ENCODE measurements at places on chromosomes 1 and 21.

DNA sequence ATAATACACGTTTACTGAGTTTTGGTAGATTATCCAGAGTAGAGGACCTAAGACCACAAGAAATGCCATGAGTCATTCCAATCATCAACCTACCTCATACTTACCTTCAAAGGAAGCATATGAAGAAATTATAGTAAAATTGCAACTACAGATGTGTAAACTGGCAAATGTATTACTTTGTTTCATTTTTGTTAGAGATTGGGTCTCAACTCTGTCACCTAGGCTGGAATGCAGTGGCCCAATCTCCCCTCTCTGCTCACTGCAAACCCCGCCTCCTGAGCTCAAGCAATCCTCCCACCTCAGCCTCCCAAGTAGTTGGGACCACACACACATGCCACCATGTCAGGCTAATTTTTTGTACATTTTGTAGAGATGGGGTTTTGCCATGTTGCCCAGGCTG is 5.2 kb downstream of the TMCO1 start:
- no peak for DNase-seq

DNA sequence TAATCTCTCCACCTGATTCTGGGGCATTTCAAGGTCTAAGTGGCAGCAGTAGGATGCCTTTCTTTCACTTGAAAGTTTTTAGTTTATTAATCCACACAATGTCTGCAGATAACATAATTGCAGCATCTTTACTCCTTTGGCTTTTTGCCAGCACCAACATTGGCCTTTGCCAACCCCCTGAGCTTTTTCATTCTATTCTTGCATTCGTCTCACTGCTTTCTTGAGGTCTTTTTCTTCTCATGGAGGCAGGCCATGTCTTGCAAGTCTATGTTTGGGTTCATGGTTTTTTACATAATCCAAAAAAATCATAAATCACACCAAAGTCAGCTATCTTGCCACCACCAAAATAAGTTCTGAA is 30.4 kb upstream of the COG2 start:
- no peak for DNase-seq

DNA sequence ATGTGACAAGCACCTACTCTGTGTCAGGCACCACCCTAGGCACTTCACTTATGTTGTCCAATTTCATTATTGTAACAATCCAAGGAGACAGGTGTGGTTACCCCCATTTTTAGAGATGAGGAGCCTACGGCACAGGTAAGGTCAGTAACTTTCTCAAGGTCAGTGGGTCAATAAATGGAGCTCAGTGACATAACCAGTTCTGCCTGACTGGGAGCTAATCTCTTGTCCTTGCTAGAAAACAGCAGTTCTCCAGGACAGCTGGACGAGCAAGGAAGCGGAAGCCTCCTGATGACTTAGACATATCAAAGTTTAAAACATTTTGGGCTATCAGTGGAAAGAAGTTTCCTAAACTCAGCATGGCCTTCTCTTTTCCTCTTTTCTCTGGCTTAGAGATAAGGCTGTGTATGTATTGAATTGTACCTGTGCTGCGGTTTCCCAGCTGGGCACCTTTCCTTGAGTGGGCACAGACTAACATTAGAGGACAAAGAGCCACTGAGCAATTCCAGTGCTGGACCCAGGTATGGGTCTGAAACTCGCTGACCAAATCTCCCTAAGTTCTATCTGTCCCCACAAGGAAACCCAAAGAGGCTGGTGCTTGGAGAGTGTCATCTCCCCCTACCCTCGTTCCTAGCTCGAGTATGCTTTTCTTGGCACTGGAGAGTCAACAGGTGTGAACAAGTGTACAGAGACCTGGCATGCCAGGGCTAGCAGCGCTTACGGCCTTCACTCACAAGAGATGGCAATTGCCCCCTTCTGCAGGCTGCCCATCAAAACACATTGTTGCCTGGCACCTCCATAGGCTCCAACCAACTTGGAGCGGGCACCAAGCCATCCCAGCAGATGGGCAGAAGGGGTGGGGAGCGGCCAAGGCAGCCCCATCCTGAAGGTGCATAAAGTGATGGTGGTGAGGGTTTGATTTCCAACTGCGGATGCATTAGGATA is 456.1 kb upstream of the PROX1 start:
- DNase-seq: no peak

DNA sequence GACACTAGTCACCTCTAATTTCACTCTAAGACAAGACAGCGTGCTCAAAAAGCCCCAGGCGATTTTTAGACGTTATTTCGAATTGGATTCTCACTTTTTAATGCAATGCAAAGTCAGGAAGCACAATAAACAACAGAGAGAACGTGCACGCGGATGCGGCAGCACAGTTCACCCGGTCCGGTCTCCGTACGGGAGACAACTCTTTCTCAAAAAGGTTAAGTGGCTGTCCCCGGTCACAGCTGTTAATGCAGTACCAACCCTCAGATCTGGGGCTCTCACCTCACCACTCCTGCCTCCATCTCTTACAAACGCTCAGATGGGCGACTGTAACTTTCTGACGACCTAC is 1.2 kb downstream of the HP1BP3 start:
- no peak for DNase-seq

GRCh38 chr1:99217599-99217998 is 46.7 kb upstream of the PLPPR4 start:
- no peak for DNase-seq

- DNase-seq: no peak
Observed at GRCh38 chr1:174819596-174819995, 180.2 kb upstream of the CACYBP start.

DNA sequence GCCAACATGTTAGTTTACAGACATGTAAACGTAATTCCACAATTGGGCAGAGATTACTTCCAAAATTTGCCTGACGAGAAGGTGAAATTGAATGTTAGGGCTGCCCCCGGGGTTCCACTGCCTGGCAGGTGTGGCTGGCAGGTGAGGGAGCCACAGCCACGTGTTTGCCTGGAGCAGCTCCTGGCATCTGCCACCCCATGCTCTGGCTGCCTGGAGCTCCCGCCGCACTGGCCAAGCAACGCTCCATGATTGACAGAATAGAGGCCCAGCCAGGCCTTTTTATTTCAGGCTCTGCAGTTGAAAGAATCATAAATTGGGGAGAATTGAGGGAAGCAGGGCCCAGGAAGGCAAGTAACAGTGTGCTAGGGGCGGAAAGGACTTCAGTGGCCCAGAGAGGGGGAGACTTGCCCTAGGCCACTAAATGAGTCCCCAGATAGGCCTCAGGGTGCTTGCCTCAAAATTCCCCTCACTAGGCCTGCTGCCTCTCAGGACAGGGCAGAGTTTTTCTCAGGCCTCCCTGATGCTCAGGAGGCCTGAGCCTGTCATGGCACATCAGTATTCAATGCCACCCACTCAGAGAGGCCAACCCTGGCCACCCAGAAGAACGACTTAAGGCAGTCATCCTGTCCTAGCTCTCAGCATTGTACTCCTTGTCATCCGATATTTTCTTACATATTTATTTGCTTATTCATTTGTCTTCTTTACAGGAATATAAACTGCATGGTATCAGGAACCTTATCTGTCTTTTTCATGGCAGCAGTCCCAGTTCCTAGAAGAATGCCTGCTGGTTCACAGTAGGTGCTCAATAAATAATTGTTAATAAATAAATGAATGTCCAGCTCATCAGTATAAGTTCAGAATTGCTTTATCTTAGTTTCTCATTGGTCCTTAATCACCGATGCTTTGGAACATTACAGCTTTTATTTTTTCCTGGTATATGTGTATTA is 16.6 kb upstream of the S1PR1 start:
- no peak for DNase-seq

GRCh38 chr1:229102741-229103391 is 168.0 kb upstream of the RAB4A start:
- DNase-seq: no peak

GRCh38 chr21:26766826-26767325 is 78.3 kb downstream of the ADAMTS1 start:
- no peak for DNase-seq

DNA sequence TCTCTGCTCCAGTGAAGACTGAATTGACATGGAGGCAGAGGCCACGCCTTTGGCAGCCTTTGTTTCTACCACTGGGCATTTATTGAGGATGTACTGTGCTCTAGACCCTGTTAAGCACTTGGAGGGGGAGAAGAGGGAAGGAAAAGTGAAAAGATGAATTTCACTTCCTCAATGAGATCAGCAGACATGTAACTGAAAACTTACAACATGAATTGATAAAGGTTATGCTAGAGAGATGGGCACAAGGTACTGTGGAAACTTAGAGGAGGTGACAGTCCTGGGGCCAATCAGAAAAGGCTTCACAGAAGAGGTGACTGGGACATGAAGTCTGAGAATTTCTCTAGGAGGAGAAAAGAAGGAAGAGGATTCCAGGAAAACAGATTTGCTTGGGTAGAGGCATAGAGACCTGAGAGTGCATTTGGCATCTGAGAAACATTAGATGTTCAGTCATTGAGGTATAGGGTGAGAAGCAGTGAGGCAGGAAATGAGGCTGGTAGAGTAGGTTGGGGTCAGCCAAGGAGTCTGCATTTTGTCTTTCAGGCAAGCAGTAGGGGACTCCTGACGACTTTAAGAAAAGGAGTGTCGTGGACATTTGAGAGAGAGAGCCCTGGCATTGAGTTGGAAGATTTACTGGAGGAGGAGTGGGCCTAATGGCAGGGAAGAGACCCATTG is 113.0 kb downstream of the SYT2 start:
- DNase-seq: no peak

DNA sequence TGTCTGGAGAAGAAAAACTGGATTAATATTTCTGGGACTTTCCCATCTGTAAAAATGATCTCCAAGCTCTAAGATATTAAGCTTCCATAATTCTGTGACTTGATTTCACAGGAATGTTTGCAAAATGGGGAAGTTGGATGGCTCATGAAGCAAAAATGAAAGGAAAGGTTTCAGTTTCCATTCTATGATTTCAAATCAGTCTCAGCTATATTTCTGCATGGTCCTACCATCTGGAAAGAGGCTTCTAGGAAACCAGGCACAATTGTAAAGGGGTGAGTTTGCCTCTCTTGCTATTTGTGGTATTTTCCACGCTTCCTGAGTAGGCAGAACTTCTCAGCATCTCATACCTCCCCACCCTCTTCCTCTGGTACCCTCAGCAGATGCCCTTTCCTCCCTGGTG is 22.4 kb upstream of the ACTN2 start:
- DNase-seq: no peak

DNA sequence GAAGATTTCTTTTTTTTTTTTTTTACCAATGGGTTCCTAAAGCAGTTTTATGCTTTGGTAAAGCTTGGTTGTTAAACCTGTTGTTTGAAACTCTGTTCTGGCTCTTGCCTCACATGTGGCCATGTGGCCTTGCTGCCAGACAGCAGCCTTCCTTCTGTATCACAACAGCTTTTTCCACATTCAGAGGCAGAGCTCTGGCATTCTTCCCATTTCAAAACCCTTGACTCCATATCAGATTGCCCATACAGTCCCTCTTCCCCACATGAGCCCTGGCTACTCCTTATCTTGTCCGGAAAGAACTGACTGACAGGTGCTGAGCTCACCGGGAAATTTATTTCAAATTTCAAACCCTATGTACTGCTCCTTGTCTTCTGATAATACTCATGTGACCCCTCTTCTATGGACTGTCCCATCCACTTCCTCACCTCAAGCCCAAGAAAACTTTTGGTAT is 38.5 kb upstream of the LAX1 start:
- DNase-seq: no peak

DNA sequence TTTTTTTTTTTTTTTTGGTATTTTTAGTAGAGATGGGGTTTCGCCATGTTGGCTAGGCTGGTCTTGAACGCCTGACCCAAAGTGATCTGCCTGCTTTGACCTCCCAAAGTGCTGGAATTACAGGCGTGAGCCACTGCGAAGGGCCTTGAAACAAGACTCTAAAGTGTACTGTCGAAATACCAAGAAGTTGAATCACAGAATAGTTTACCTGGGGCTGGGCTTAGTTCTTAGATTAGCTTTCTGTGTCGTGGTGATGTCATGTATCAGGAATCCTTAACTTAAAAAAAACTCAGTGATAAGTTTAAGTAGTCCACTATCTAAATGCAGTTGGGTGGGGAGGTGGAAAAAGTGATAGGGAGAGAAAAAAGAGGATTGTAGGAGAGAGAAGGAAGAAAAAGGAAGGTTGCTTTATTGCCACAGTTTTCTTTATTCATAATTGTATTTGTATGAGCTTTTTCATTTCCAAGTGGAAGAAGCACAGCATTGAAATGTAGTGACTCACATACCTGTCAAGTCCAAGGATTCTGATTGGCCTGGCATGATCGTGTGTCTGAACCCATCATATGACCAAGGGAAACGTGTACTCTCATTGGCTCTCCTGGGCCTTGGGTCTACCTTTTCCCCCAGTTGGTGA is 13.4 kb downstream of the ITSN1 start:
- peak; percentile 95 for DNase-seq

DNA sequence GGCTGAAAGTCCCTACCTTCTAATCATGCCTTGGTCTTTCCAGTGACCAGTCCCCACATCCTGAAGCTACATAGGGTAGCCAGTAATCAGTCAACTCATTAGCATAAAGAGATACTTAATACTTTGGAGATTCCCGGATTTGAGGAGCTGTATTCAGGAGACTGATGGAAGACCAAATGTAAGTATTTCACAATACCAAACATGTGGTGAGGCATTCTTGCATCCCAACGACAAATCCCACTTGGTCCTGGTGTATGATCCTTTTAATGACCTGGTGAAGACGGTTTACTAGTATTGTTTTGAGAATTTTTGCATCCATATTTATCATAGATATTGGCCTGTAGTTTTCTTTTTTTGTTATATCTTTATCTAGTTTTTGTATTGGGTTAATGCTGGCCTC is 40.6 kb downstream of the RGS7 start:
- no peak for DNase-seq

DNA sequence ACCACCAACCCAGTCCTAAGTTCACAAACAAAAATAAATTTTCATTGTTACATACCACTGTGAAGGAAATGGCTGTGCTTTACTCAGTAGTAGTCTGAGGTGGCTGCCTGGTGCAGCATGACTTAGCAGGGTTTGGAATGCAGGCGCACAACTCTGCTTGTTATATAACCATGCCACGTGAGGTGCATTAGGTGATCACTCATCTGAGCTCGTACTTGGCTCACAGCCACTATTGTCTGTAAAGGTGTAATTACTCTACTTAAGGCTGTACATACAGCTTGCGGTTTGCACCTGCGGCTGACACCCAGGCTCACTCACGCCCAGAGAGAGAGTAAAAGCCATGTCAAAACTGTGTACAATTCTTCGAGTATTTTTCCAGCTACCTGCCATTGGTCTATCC is 599.4 kb downstream of the LTN1 start:
- DNase-seq: peak; percentile 99

DNA sequence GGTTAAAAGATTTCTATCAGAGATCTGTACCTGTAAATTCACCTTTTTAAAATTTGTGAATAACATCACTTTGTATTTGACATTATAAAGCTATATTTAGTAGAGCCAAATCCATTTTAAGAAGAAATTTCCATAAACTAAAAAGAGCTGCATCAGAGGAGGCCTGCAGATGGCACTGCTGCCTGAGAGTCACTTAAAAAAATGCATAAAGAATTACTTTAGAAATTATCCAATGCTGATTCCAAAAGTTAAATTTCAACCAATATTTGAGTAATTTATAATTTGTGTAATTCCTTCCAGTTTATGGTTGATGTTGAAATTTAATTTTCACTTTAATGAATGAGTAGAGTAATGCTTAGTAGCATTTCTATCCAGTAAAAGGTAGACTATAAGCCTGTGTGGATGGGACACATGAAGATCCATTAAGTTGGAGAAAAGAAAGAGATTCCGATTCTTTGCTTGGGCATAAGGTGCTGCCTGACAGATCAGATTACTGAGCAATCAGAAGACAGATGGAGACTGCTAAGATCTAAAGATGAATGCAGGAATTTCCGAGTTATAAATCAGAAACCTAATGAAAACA is 20.7 kb upstream of the RPE65 start:
- peak; percentile 28 for DNase-seq

- DNase-seq: peak; percentile 66
Observed at GRCh38 chr21:25836396-25836795, 101.6 kb downstream of the GABPA start.

- DNase-seq: no peak
Observed at GRCh38 chr21:26962621-26963181, 4.2 kb downstream of the ADAMTS5 start.

Data from epithelial cell of esophagus (primary cell).